Fibroblast of the conjunctiva (primary cell): ENCODE measurements at places on chromosomes 11 and 22.

DNA sequence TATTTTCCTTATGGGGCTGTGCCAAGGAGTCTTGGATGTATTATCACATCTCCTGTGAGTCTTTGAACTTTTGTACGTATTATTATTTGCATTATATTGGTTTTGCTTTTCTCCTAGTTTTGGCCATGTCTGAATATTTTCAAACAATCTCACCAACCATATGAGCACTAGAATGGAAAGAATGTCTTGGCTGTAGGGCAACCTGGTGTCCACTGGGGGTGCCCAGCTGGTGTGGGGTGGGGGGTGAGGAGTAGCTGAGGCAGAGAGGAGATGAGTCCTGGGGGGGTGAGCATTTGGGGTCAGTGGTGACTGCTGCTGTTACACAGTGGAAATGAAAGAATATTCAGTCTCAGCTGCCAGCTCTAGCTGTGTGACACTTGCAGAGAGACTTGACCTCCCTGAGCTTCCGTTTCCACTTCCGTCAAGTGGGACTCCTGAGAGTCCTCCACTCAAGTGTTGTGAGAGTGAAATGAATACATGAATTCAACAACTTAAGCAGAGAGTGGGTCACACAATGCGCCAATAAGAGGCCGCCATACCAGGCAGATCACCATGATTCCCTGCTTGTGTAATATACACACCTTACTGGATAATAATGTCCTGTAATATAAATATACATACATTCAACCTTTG lies 12.7 kb upstream of the PVALB start:
- DNase-seq: no peak

GRCh38 chr22:43228330-43228729 lies 41.4 kb upstream of the TTLL12 start:
- DNase-seq: peak; percentile 8

- DNase-seq: no peak
Observed at GRCh38 chr22:36134182-36134581, 26.4 kb downstream of the APOL3 start.

GRCh38 chr22:23306438-23306921 lies 126.2 kb downstream of the BCR start:
- DNase-seq: no peak

GRCh38 chr11:32840587-32840986 lies 10.9 kb downstream of the PRRG4 start:
- no peak for DNase-seq

DNA sequence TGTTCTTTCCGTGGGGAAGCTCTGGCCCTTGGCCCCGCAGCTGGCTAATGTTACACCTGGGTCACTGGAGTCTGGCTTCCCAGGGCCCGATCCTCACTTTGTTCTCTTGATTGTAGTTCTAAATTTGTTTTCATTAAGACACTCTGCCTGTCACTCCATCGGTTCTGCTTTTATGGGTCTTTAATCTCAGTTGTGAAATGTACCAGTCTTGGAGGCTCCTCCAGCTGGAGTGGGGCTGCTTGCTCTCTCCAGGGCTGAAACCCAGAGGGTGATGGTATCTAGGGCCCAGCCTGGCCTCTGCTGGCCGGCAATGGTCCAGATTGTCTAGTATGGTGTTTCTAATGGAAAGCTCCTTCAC lies 352.9 kb downstream of the TENM4 start:
- DNase-seq: no peak

- no peak for DNase-seq
Observed at GRCh38 chr11:67266449-67267187, at the start of gene GRK2. TSS of gene GRK2 (plus strand) at chr11:67266473. CDS start at chr11:67266700, 227 bp downstream.

DNA sequence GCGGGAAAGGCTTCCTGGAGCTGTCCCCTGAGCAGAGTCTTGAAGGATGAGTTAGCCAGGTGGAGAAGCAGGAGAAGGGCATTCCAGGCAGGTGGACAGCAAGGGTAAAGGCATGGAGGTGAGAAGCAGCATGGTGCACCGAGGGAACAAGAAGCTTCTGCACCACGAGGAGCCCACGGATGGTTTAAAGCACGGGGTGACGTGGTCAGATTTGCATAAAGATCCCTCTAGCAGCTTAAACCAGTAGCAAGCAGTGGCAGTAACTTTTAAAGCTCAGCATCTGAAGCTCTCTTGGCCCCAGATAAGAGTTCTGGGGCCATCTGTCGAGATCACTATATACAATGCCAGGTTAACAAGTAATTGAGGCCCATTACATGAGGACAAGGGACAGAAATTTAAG lies 36.8 kb downstream of the SERPINH1 start:
- no peak for DNase-seq

- DNase-seq: no peak
Observed at GRCh38 chr11:85596886-85597285, 30.3 kb downstream of the DLG2 start.

DNA sequence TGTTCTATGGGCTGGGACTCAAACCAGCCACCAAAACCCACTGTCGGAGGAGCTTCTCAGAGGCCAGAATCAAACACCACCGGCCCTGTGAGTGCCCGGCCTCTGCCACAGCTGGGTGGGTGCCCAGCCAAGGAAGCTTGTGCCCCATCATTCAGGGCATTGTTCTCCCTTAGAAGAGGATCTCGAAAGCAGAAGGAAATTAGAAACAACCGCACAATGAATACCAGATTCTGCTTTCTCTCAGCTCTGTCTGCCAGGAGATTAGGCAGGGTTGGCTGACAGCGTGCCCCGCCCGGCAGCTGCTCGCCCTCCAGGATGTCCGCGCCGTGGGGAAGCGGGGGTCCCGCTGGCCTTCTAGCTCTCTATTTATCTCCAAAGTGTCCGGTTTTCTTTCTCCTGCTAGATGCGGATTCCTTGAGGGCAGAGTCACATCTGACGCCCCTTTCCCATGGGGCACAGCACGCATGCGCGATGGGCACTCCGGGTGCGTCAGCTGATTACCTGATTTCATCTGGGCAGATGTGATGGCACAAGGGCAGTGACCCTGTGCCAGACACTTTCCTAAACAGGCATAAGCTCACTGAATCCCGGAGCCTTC lies 25.5 kb downstream of the SCGB1A1 start:
- DNase-seq: peak; percentile 57

DNA sequence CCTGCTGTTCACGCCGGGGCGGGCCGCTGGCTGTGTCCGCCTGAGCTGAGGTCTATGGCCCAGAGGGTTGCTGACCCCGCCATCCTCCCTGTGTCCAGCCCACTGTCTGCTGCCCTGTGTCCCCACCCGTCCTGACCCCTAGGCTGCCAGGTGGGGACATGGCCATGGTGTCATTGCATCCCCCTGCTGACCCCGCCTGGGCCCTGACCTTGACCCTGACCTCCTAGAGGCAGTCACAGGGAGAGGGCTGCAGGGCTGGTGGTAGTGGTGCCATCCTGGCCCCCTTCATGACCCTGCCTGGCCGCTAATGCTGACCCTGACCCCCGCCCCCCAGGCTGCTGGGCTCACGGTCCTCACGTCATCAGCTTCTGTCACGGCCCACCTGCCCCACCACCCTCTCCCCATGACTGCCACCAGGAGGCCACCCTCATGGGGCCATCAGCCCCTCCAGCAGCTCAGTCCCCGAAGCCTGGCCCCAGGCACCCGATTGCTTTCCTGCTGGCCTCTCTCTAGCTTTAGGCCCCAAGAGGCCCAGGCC lies 285.9 kb downstream of the BRD1 start:
- no peak for DNase-seq

- DNase-seq: peak; percentile 1
Observed at GRCh38 chr11:131195661-131196517, 174.5 kb upstream of the NTM start.

- DNase-seq: no peak
Observed at GRCh38 chr11:65298131-65298535, 16.5 kb upstream of the CDC42EP2 start.

- DNase-seq: no peak
Observed at GRCh38 chr22:50215297-50216054, 14.7 kb downstream of the SELENOO start.
